ENCODE measurements at places on chromosomes 13 and 19.
A peak's percentile ranks its signal among the peaks of the same experiment; 100 is the strongest.

DNA sequence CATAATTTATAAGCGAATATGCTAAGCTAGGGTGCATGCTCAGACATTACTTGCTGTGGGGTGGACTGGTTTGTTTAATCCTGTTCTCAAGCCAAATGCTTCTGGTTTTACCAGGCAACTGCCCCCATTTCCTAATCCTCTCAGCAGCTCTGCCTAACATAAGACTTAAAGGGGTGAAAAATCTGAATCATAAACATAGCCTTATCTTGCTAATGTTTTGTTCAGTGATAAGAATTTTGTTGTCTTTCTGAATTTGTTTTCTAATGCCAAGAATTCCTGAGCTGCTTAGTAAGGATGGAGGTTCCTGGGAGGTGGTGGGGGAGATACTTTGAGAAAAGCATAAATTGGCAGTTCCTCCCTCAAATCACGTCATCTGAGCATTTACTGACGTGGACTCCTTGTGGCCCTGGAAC, 42.7 kb downstream of the ING1 start:
- no peak for DNase-seq

- no peak for DNase-seq
Observed at GRCh38 chr19:45255611-45256157, 4.6 kb downstream of the MARK4 start.

GRCh38 chr13:110444226-110444653, 117.3 kb downstream of the RAB20 start:
- DNase-seq, result no peak

- no peak for DNase-seq
Observed at GRCh38 chr19:44592451-44592890, 20.9 kb upstream of the IGSF23 start.

DNA sequence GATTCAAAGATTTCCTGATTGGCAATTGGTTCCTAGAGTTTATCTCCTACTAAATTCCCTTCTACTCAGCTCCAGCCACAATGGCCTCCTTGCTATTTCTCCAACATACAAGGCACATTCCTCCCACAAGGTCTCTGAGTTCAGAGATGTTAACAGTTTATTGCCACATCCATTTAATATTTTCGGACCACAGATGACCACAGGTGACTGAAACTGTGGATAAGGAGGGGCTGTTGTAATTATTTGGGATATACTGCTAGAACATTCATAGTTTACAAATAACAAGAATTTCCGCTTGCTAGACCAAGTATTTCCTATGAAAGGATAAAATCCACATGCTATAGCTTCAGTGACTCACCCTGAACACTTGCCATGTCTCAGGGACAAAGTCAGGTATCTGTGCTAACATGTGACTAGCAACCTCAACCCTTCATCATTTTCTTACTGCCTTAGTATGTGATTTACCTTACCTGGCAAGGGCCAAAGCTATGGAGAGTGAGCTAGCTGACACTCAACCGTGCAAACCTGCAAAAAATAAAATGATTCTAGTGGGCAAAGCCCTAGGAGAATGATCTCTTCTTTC, 117.7 kb downstream of the TBC1D4 start:
- no peak for DNase-seq

GRCh38 chr19:1863638-1864479, 480 bp upstream of the KLF16 start:
- DNase-seq, result peak; percentile 99

All from GM20000 (cell line).